ENCODE measurements at places on chromosomes 5 and 9. TPM values are rescaled to one million over a fixed set of nuclear protein-coding genes. Genes with fewer than 3 reads are reported as not detected.

DNA sequence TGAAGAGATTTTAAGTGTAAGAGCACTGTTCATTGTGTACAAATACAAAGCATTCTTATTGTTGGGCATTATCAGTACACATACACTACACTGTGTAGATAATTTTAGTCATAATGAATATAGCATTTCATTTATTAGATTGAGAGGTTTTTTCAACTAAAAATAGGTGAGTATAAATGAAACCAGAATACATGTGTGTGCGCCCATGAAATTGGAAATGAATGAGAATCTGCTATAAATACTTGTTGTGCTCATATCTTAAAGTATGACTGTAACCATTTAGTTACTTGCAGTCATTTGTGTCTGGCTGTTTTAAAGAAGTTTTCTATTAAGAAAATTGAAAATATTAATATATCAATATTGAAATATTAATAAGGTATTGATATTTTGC, 189.0 kb upstream of the MEF2C start:
- DNase-seq = no peak

DNA sequence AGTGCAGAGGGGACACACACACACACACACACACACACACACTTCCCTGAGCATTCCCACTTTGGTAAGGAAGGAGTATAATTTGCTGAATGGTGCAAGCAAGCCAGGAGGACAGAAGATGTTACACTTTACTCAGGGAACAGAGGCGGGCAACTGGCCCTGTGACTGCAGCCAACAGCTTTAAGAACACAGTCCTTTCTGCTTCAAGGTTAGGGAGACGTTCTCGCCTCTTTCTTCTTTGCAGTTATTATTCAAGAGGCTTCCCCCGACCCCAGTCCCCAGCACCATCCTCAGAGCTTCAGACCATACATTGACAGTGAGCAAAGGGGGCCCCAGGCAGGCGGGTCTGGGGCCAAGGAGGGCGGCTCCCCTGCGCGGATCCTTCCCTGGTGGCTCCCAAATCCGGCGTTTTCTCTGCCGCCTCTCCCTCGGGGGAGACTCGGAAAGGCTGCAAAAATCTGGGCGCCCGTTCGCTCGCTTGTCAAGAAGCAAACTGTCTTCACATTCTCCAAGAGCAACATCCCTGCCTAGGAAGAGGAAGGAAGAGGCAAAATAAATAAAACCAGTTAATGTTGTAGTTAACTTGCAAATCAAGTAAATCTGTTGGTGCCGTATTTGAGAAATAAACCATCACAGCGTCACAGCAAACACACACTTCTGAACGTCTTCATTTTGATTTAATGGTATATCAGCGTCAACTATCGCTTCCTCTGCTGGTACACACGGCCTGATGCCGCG, 3.8 kb upstream of the LHX2 start:
- DNase-seq = no peak

DNA sequence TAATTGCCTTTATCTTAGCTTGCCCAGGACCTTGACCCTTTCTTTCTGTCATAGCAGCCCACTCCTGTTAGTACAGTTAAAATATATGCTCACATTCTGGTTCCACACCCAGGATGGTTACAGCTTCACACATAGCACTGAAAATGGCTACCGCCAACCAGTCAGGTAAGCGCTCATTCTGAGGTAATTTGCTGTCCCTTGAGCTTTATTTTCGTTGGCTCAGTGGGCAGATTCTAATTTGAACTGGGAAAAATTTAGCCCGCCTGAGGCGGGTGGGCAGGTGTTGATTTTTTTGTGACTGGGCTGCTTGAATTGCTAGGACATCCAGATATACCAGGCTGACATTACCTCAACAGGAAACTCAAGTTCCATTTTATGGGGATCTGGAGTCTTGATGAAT, 137.5 kb downstream of the KCTD16 start:
- no peak for DNase-seq

- no peak for DNase-seq
These were observed 2.1 kb upstream of the HMGCS1 start for GRCh38 chr5:43315263-43315662.

DNA sequence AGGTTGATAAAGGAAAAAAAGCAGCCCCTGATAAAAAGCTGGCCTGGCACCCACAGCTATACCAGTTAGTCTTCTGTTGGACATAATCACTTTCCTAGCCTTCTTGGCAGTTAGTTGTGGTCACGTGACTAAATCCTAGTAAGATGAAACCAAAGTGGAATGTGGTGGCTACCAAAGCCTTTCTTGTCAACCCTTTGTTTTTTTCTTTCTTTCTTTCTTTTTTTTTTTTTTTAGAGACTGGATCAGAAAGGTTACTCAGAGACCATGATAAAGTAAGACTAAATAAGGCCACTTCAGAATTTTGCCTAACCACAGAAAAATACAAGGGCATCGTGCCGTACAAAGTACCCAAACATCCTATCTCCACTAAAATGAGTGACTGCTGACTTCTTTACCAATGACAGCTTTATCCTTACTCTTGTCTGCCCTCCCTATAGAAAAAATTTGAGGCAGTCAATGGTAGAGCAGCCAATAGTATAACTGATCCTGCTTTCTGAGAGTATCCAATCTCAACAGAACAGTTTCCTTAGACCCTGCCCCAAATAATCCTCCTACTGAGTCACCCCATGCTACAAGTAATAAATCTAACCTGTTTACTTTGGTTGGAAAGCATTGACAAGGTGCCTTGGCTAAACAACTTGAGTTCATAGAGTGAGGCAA, 14.2 kb upstream of the KIF27 start:
- no peak for DNase-seq

GRCh38 chr9:136568288-136569081, 22.6 kb upstream of the NOTCH1 start:
- no peak for DNase-seq

DNA sequence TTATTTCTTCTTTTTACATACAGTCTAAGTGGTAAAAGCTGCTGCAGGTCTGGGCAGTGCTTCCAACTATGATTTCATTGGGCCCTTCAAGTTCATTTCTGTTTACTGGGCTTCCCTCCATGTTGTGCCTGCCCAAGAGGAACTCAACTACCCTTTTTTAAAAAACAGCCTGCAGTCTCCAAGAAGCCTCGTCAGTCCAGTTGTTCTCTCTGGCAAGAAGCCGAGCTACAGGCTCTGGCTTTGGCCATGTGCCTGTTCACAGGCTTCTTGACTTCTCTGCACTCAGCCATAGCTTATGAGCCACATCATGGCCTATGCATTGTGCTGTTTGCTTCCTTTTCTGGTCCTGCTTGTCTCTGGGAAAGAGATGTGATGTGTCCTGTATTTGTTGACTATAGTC, 119.7 kb upstream of the PJA2 start:
- DNase-seq = no peak

DNA sequence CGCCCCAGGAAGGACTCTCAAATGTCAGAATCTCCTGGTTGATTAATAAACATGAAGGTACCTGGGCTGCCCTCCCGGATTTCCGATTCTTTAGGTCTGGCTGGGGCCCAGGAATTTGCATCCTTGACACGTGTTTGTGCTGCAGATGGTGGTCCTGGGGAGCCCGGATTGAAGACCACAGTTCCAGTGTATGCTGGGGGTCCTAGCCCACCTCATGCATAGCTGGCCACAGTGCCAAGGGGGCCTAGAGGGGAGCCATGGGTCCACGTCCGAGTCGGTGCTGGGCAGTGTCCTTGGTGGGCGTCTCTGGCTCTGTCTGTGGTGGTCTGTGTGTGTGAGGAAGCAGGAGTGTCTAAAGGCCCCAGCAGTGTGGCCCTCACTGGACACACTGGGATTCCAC, 3.2 kb downstream of the NCS1 start:
- no peak for DNase-seq

DNA sequence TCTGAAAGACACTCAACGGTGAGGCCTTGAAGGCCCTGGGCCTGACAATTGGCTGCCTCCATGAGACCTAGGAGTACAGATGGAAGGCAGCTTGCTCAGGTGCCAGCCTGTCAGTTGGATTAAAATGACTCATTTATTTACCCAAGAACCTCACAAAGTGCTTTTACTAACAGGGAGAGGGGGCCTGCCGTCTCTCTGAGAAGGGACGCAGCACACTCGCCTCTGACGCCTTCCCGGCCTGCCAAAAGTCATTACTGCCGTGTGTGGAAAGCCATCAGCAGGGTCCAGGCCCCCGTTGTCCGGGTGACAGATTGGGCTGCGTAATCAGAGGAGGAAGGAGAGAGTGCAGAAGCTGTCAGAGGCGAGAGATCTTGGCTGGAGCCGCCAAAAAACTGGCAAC, 32.4 kb downstream of the DDX31 start:
- DNase-seq = no peak

GRCh38 chr5:65855766-65856315, 70.5 kb upstream of the ERBIN start:
- DNase-seq = no peak

DNA sequence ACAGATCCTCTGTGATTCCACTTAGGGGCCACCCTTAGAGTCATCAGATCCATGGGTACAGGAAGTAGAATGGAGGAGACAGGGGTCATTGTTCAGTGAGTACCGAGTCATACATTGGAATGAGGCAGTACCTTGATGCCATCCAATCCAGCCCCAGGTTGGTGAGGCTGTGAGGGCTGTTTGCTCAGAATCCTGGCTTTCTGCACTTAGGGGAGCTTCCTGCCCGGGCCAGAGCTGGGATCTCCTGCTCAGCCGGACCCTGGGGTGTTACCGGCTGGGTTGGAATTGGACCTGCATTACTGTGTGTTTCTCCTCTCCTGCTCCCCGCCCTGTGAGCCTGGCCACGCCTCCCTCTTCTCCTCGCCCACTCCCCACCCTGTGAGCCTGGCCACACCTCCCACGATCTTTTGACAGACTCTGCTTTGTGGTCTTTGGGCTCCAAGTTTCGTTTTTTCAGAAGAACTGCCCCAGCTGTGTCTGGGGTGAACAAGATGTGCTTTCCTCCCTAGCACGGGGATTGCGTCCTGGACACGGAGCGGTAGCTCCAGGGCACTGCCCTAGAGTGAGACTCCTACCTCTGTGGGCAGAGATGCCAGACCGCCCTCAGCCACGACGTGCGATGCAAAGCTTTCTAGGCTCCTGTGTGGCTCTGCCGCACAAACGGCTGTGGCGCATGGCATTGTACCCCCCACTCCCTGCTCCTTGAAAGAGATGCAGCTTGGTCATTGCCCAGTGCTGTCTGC, 15.4 kb downstream of the TRAF2 start:
- no peak for DNase-seq

DNA sequence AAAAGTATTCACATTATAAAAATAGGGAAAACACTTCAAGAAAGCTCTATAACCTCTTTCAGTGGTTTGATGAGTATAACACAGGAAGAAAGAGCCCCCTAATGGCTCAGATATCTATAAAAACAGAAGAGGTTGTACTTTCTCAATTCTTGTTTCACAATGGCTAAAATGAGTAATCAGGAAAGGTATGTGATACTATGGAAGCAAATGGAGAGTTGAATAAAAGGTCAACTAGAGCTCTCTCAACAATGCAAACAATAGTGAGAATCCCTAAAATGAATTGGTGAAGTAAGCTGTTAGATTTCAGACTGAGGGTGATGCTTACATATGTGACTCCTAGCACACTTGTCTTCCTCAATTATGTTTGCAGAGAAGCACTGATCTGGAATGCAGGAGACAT, 584.6 kb upstream of the CDH18 start:
- DNase-seq = no peak

GRCh38 chr5:83471405-83472212, at the start of gene VCAN:
Gene VCAN (plus strand): TSS chr5:83471744. CDS start chr5:83483519, 11,775 bp downstream.
- DNase-seq = peak; percentile 71

DNA sequence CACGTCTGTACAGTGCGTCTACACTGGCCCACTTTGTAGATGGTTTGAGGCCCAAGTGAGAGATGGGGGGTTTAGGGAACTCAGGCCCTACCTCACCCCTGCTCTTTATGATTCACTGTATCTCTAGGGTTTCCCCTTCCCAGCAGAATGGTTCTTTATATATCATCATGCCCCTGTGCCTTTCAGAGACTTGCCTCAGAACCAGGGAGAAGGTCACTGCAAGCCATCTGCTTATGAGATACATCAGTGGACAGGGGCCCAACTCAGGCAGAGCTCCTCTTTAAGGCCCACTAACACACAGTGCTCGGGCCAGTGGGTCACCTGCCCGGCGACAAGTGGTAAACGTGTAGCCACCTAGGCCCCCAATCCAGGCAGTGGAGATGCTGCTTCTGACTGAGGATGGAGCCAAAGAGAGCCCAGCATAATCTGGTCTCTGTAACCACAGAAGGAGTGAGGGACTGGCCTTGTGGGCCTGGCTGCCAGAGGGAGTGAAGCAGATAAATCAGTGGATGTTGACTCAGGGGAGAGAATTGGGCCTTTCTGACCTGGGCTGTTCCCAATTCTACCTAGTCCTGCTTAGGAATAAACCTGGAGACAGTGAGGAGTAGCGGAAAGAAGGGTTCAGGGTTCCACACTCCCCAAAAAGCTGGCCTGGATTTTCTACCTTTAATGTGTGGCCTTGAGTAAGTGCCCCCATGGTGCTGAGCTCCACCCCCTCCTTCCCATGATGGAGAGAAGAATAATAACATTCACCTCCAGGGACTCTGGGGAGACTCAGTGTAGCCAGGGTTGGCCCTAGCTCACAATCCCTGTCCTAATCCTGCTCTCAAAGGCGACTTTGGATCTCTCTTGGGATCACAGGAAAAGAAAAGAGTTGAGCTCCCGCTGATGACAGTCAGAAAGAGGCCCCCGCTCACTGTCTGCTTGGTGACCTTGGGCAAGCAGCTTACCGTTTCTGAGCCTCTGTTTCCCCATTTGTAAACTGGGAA, 2.8 kb upstream of the DUSP1 start:
- no peak for DNase-seq

- DNase-seq = peak; percentile 61
These were observed 48.1 kb downstream of the EBF1 start for GRCh38 chr5:159051421-159052282.

- no peak for DNase-seq
These were observed 154.6 kb upstream of the GNA14 start for GRCh38 chr9:77802515-77803293.

DNA sequence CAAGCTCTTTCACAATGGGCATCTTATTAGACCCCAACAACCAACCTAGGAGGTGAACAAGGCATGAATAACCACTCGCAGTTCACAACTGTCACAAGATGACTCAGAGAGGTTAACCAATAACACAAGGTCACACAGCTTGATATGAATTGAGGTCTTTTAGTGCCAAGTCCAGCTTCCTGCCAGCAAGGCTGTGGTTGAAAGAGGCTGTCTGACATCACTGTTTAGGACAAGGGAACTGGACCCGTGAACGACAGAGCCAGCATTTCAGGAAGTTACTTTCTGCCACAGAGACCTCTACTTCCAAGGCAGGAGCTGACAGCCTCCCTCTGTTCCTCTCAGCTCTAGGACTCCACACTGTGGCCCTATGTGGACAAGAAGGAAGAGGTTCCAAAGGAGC, 53.4 kb upstream of the ALDH1B1 start:
- DNase-seq = no peak

GCNT4 gene
- 0.71 TPM for total RNA-seq

NUTM2G gene
- total RNA-seq = 0.27 TPM

KCNT1 gene
- 0.14 TPM for total RNA-seq

OR1Q1 gene
- not detected for total RNA-seq

FOXD1 gene
- total RNA-seq = 7.9 TPM

LTC4S gene
- 4.5 TPM for total RNA-seq

PDGFRB gene
- total RNA-seq = 7.9 TPM

LOX gene
- 2.8 TPM for total RNA-seq

BSPRY gene
- 6.4 TPM for total RNA-seq

All from WTC11 (cell line).